ENCODE measurements at places on chromosomes 4 and X.

DNA sequence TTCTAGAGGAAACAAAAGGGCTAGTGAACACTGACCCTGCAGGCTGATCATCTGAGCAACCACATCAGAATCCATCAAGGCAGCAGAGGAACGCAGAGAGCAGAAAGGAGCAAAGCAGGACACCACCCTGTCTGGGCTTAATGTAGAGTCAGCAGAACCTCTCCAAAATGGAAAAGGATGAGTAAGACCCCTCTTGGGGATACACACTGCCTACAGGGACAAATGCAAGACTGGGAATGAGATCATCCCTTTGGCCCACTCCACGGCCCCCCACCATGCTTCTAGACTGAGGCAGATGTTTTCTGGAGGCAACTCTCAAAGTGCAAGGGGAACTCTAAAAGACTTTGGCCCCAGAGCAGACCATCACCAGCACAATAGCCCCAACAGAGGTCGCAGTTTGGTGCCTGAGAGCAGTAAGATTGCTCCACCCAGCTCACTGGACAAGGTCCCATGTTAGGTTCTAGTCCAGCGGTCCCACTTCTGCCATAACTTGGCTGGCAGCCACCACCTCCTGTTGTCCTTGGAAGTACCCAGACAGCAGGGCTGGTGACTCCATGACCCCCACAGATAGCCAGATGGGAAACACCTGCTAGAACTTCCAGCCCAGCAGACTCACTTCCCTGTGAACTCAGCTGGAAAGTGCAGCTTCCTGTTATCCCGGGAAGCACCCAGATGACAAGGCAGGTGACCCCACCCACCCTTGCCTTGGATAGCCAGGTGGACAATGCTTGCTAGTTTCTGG, 372.7 kb downstream of the INPP4B start:
- DNase-seq, result no peak

- DNase-seq, result no peak
Observed at GRCh38 chr4:4578981-4579380, 37.1 kb upstream of the STX18 start.

GRCh38 chr4:183392377-183392776, 52.1 kb upstream of the CDKN2AIP start:
- no peak for DNase-seq

- DNase-seq, result no peak
Observed at GRCh38 chr4:188053302-188053701, 56.1 kb downstream of the TRIML2 start.

- no peak for DNase-seq
Observed at GRCh38 chr4:66572949-66573348, 902.7 kb upstream of the EPHA5 start.

GRCh38 chr4:98546910-98547594, 111.4 kb downstream of the TSPAN5 start:
- no peak for DNase-seq

DNA sequence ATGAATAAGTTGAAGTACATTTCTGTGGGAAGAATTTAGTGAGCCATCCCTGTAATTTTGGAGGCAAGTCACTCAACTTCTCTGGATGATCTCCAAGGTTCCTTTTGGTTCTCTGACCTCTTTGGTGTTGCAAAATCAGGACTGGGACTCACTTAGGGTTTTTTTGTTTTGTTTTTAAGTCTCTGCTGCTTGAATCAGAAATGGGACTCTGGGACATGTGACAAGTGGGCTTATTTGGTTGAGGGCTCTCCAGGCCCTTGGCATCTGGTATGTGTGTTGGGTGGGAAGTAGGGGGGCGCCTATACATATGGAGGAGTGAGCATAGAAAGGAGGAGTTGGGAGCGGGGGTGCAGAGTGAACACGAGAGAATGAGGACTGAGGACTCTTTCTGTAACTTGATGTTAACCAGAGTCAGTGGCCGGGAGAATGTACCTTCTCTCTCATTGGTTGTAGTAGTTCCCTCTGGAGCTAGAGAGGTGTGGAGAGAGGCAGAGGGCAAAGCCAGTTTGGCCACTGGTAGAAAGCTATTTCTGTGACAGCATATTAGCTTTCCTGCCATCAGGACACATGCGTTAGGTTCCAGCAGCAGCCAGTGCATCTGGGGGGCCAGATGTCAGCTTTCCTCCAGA, 1.9 kb downstream of the ARHGAP10 start:
- DNase-seq, result no peak

- DNase-seq, result no peak
Observed at GRCh38 chr4:94342694-94343093, at the start of gene HPGDS. TSS of gene HPGDS (minus strand) at chr4:94342836. CDS start at chr4:94334629, 8,207 bp downstream.

DNA sequence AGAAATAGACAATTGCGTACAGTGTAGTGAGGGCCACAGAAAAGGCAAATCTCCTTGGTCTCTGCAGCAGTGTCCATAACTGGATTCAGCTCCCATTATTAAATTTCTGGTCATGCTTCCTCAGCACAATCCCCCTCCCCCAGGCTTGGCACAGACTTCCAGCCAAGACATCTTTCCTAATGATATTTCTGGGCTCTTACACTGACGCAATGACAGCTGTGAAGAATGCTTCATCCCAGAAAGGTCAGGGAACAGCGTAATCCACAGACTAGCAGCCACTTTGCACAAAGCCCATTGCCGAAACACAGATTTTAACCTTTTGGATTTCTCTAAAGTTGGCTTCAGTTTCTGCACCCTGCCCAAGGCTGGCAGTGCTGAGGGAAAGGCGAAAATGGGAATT, 597.6 kb upstream of the CPEB2 start:
- no peak for DNase-seq

DNA sequence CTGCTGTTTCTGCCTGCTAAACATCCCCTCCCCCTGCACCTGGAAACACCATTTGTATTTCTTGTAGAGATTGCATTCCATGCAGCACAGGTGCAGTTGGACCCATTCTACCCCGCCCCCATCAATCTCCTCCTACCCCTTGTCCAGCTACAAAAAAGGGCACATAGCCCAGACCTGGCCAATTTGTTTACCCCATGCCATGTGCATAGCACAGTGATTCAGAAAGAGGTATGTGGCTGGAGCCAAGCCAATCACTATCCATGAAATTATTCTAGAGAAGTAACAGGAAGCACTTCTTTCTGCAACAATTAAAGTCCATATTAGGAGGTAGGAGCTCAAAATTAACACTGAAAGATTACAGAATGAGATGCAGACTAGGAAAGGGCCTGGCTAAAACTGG, 20.2 kb upstream of the TMEM184C start:
- no peak for DNase-seq

- DNase-seq, result no peak
Observed at GRCh38 chr4:22911285-22911684, 218.5 kb downstream of the GBA3 start.

DNA sequence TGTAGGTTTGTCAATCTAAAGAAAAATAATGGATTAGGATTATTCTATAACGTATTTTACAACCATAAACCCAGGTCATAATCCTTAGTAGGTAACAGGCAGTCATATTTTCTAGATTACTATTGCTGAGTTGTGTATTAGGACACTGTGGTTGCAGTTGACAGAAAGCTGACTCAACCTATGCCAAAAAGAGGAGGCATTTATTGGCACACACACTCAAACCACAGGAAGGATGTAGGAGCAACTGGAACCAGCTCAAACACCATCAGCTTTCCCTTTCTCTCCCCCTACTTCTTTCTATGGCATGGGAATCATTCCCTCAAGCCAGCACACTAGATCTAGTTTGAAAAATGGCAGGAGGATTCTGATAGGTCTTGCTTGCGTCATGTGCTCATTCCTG, 136.4 kb upstream of the FAM9C start:
- DNase-seq, result no peak

DNA sequence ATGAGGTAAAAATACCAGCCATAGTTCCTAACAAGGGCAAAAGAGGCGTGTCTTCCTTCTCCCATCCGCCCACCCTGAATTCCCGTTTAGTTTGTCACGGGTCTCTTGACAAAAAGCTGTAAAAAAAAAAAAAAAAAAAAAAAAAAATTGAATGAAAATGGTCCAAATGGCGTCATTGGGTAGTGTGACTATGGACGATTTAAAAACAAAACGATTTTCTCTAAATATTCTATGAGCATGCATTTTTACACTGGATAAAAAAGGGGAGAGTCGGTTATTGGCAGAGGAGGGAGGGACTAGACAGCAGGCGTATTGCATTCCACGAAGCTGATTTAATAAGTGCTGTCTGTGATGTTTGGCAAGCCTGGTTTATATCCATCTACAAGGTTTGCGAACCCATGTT, at the start of gene FAM133A:
FAM133A (plus strand) TSS at position 338 of the 403 bp plus-strand sequence. CDS start 35,214 bp downstream, outside the sequence.
- no peak for DNase-seq

DNA sequence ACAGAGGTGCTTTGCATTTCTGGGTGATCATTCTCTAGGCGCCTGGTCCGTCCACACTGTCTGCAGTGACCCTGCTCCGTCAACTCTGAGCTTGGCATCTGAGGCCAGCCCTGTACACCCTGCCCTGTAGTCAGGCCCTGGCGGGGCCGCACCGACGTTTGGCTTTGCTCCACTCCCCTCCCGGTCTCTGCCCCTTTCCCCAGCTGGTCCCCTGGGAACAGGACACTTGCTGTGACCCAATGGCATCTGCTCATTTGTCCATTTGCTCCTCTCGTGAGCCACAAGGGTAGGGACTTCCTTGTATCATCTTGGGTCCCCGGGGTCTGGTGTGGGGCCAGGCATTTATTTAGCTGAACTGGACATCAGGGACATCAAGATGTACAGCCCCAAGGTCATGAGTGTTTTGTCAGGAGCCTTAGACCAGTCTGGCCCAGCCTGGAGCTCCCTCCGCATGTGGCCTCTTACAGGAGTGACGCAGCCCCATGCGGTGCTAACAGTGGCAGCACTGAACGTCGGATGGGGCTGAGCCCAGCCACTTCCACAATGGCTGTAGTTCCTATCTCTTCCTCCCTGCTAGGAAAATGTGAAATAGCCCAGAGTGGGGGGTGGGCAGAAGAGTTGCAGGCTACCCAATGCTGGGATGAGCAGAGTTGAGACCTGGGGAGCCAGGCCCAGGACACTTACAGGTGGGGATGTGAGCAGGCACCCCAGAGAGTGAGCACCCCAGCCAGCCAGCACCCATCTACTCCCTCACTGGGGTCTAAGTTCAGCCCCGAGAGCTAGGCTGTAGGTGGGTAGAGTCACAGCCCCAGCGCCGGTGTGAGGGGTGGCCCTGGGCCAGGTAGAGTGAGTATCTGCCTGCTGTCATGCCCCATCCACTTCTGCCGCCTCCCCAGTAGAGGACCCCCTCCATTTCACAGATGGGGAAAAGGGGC, 2.0 kb upstream of the SH3BP2 start:
- DNase-seq, result no peak

- no peak for DNase-seq
Observed at GRCh38 chr4:113643505-113643904, 118.0 kb downstream of the CAMK2D start.

- DNase-seq, result no peak
Observed at GRCh38 chr4:133275246-133275645, 126.2 kb downstream of the PCDH10 start.

DNA sequence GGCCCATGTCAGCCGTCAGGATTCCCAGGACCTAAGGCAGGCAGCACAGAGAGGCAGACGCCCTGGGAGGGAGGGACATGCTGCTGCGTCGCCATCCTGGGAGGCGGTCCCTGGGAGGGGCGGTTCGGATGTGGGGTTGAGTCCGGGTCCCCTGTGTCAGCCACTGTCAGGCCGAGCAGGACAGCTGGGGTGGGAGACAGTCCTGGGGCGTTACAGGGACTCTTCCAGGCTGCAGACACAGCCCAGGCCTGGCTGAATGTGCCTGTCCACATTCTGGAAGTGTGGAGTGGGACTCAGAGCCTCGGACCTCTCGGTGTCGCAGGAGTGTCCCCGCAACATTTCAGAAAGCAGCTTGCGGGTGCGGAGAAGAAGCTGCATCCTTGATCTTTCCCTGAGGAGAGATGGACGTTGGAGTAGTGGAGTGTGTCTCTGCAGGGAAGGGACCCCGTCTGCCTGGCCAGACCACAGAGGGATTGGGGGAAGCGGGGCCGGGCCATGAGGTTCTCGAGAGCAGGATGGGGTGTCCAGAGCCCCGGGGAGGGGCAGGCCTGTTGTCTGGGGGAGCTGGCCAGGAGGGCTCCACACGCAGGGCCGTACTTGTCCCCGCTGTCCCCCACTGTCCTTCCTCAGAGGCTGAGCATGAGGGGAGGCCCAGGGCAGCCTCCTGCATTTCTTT, 6.1 kb downstream of the AKAP17A start:
- DNase-seq, result no peak

GRCh38 chr4:8709729-8710360, 117.3 kb downstream of the CPZ start:
- no peak for DNase-seq

DNA sequence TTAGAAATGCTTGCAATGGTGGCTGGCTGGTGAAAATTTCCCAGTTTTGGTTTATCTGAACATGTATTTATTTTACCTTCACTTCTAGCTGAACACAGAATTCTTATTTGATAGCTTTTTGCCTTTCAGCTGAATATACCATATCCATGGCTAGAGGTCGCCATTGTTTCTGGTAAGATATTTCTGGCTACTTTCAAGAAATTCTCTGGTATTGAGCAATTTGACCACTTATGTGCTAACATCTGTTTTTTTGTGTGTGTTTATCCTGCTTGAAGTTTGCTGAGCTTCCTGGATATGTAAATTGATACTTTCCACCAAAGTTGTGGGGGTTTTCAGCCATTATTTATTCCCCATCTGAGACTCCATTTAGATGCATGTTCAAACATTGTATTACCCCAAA, 75.4 kb downstream of the FBXW7 start:
- no peak for DNase-seq

DNA sequence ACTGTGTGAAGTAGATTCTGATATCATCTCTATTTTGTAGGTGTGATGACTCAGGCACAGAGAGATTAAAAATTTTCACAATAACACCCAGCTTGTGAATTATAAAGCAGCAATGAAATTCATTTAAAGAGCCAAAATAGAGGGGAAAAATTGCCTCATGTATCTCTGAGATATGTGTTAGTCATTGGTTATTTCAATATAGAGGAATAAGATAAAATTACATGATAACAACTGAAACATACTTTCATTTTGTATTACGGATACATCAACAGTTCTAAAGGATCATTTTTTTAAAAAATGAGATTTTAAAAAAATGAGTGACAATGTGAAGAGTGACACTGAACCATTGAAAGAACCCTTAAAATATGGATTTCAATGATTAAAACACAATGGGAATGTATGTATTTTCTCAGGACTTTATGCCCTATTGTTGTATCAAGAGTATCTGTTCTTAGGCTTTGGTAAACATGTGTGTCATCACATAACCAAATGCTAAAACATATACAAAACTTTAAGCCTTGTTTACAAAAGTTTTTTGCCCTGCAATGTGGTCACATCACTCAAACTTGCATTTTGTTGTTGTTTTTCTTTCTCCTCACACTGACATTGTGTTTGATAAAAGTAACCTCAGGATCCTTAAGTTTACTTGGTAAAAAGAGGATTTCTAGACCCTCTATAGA, 221.3 kb downstream of the ANTXR2 start:
- no peak for DNase-seq

GRCh38 chr4:184274286-184274951, 56.7 kb upstream of the ENPP6 start:
- no peak for DNase-seq

GRCh38 chr4:45094684-45095083, 368.3 kb upstream of the GNPDA2 start:
- DNase-seq, result no peak
